ENCODE measurements at places on chromosomes 4 and X.
A peak's percentile ranks its signal among the peaks of the same experiment; 100 is the strongest.

GRCh38 chr4:63757929-63758328, 651.3 kb downstream of the TECRL start:
- no peak for DNase-seq

- DNase-seq, result no peak
These were observed 203.1 kb downstream of the SLC7A11 start for GRCh38 chr4:138039010-138039409.

GRCh38 chrX:40266490-40267333, 169.0 kb upstream of the BCOR start:
- peak; percentile 19 for DNase-seq

- DNase-seq, result peak; percentile 90
These were observed at the start of the genes ARFIP1 and TIGD4 for GRCh38 chr4:152779513-152780266. ARFIP1 (plus strand) TSS chr4:152779954; CDS start chr4:152829634, 49,680 bp downstream. TIGD4 (minus strand) TSS chr4:152779730; CDS start chr4:152771004, 8,726 bp downstream.

DNA sequence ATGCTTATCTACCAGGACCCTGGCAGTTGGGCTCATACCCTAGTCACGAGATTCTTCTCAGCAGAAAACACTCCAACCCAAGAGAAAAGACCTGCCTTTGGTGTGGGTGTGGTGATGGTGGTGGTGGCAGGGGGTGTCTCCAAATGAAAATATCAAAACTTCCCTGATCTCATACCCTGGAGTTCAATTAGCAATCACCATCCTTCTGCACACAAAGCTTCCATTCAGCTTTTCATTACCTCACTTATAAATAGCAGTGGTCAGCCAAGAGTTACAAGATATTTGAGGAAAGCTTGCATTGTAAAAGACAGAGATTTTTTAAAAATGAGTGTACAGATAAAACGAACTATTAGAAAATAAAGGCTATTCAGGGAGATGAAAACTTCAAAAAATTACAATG, 580.8 kb upstream of the MAGEB2 start:
- no peak for DNase-seq

DNA sequence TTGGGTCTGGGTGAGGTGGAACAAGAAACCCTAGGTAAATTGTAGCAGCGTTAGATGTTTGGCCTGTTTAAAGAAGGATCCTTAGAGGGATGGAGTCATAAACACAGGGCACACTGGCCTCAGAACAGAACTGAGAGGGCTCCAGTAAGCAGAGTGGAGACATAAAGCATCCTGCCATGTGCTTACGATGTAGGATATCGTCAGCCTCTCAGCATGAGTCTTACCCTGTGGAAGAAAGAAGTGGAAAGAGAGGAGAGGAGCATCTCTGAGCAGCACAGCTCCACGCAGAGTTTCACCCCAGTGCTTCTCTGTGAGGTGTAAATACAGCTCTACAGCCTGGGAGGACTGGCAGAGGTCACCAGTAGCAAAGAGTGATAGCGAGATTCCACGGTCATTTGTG, 27.8 kb upstream of the SORBS2 start:
- DNase-seq, result no peak

GRCh38 chrX:39816871-39817731, 280.7 kb downstream of the BCOR start:
- no peak for DNase-seq

DNA sequence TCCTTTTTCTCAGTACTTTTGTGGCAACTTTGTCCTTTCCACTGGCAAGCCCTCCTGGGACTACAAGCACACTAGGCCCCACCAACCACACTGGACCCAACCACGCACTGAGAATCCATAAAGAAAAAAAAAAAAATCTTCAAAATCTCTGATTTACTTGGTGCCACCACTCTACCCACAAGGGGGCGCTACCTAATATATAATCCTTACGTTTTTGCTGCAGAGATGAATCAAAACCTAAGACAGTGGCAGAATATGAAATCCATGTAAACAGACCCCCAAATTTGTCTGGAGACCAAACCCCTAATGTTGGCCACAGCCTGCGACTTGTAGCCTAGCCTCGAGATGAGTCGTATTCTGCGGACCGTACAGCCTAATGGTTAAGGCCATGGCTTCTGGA, 63.5 kb upstream of the ARHGAP36 start:
- no peak for DNase-seq

DNA sequence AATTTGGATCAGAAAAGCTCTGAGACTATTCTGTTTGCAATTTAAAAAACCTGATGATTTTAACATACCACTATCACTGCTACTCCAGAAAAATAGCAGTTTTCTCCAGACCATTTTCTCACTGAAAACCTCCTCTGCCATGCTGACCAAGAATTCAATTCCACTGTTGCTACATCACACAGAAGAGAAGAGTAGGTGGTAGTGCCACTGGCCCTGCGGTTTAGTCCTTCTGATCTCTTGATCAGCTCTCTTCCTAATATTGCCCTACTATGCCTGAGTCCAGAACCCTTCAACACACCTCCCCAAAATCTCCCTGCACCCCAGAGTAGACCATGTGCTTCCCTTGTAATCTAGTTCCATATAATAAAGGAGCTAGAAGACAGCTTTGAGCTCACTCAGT, 55.8 kb upstream of the HS3ST1 start:
- DNase-seq, result no peak

- no peak for DNase-seq
These were observed 96.1 kb downstream of the AFF1 start for GRCh38 chr4:87030755-87031441.

DNA sequence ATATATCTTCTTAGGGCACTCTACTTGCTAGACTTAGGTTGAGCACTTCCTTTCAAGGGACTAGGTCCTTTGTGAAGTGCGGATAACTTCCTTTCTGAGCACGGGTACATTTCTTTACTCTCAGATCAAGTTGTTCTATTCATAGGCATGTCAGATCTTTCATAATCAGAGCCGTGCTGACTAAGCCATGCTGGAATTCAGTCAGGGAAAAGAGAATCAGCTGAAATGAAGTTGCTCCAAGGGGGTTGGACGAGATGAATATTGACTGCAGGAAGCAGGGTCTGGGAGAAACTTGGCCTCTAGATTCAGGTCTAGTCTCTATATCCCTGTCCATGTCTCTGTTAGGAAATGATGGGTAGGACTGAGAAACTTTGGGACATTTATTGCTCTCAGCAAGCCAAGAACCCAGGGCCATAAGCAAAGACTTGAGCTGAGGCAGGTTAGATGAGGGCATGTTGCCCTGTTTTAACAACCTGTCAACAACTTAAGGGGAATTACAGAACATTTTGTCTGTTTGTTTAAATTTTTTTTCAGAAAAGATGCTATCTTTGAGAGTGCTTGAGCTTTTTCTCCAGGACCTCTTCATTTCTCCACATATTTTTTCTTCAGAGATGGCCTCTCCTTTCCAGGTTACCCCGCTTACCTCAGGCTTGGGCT, 28.3 kb downstream of the AREG start:
- DNase-seq, result no peak

DNA sequence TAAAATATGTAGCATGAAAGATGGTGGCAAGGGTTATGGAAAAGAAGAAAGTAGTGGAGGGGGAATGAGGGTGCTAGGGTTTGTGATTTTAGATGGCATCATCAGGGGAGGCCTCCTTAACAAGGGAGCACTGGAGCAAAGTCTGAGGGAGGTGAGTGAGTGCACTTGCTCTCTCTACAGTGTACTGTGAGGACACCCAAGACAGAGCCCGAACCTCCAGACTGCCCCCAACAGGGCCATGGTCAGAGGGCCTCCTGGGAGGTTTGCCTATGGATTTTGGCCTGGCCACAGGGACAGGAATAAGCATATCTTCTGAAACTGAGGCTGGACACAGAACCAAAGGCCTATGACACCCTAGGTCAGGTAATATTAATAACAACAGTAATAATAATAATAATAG, 21.4 kb upstream of the PJA1 start:
- no peak for DNase-seq

- DNase-seq, result no peak
These were observed 90.4 kb downstream of the COL4A6 start for GRCh38 chrX:108347800-108348199.

DNA sequence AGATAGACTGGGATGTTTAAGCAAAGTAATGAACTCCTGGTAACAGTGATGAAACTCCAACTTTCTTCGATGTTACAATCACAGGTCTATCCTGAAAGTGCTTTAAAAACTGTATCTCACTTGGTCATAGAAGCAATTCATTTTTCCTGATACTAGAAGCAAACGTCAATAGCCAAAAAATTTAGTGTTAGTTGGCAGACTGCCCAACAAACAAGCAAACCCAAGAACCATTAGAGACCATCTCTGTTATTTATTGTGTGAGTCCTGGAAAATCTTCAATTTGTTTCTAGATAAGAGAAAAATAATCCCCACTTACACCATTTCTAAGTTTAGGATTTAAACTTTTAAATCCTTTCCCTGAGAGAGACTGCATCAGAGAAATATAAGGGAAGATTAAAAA, 553.9 kb downstream of the INPP4B start:
- no peak for DNase-seq

DNA sequence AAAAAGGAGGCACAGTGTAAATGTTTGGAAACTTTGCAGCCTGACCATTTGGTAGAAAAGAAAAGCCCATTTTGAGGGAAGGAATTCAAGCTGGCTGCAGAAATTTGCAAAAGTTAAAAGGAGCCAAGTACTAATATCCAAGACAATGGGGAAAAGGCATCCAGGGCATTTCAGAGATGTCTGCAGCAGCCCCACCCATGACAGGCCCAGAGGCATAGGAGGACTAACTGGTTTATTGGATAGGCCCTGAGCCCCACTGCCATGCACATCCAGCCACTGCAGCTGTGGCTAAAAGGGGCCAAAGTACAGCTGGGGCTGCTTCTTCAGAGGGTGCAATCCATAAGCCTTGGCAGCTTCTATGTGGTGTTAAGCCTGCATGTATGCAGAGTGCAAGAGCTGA, 104.9 kb downstream of the HS3ST1 start:
- no peak for DNase-seq

DNA sequence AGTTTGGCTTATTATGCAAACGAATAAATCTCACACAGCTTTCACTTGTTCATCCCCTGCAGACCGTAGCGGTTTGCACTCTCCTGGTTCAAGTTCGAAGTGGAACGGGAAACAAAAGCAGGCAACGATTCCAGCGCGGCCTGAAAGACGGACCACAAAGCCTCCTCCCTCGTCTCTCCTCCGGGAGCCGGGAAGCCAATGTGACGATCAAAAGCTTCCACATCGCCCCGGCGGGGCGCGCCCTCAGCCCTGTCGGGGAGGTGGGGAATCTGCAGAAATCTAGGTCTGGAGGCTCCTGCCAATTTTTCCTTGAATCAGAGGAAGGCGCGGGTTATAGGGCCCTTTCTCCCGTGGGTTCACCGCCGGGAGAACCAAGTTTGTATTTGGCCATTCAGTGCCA, 16.9 kb upstream of the ZIC3 start:
- DNase-seq, result no peak

DNA sequence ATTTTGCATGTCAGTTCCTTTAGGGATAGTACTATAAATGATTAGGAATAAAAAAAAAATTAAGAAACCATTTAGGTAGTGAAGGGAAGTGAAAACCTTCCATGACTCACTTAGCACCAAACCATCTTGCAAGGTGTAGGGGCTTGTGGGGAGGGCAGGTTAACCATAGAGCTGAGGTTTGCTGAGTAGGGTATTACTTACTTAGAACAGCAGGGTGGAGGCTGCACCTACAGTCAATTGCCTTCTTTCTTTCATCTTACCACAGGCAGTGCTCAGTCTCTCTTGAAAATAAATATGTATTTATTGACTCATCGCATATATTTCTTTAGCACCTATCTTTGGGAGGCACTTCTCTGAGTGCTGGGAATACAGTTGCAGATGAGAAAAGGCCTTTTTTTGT, 104.9 kb upstream of the GIMD1 start:
- no peak for DNase-seq

GRCh38 chr4:6613676-6614651, 26.5 kb upstream of the MRFAP1 start:
- no peak for DNase-seq

DNA sequence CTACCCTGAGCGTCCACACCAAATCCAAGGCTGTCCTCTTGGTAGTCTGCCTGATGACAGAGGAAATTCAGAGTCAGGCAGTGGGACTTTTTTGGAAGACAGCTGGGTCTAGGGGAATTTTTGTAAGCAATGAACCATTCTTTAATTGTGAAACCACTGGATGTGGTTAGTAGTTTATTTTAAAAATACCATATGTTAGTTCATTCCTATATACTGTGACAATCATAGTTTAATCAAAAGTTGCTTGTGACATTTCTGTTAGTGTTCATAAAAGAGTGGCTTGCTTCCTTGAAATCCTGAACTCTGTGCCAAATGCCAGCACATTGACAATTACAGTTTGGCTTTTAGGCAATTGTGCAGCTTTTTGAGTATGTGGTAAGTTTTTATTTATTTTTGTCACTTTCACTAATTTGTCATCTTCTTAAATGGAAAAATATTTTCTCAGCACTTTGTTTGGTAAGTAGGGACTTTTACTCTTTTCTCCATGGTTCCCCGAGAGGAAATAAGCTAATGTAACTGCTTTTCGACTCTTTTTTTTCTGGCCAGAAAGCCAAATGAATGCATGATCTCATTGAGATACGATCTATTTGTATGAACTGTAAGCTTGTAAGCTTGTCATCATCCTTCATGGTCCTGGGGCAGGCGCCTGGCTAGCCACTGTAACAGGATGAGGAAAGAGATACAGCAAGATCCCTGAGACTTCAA, 72.6 kb upstream of the SLC4A4 start:
- no peak for DNase-seq

DNA sequence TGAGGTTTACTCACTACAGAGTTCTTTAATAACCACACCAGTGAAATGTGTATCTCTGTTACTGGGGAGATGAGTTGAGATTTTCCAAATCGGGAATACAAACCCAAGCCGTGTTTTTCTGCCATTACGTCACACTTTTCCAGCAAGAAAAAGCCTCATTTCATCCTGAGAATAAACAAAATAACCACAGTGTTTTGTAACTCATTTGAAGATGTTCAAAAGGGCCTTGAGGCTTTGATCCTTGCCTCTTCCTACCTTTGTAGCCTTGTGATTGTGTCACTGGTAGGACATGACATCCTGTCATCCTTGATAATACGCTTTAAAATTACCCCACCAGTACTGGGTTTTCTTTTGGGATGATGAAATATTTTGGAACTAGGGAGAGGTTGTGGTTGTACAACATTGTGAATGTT, 2.9 kb downstream of the USP11 start:
- DNase-seq, result no peak

DNA sequence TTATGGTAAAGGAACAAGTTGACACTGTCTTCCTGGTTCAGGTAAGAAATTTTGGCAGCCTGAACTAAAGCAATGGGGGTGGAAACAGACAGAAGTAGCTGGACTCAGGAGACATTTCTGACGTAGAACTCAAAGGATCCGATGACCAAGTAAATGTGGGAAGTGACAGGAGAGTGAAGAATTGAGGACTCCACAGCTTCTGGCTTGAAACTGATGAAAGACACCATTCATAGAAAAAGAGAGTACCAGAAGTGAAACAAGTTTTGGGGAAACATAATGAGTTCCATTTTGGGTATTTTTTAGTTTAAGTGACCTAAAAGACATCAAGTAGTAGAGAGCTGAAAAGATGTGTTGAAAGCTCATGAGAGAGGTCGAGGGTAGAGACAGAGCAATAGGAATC, 5.7 kb downstream of the FAM120C start:
- no peak for DNase-seq

Data from stimulated activated CD8-positive, alpha-beta memory T cell treated with anti-CD3 and anti-CD28 coated beads, Interleukin-7, amount 100 ng/mL, for 24 hours (primary cell).